Smooth muscle cell of the pulmonary artery (primary cell): ENCODE measurements at places on chromosomes 12 and 14. TPM values are rescaled to one million over a fixed set of nuclear protein-coding genes. Genes with fewer than 3 reads are reported as not detected.

SIX4 gene
- 10.9 and 14.8 TPM in 2 replicates for total RNA-seq

TAS2R7 gene
- total RNA-seq, result not detected in 2 replicates

COL2A1 gene
- total RNA-seq, result not detected in 2 replicates

NOS1 gene
- not detected in 2 replicates for total RNA-seq

KLRB1 gene
- not detected in 2 replicates for total RNA-seq

DAO gene
- not detected in 2 replicates for total RNA-seq

ARHGEF25 gene
- 31.5 and 31.7 TPM in 2 replicates for total RNA-seq

C3AR1 gene
- total RNA-seq, result 0.07 and 0.17 TPM in 2 replicates

PLEK2 gene
- 0.98 and 3.6 TPM in 2 replicates for total RNA-seq

TAS2R50 gene
- 2.9 and 6.5 TPM in 2 replicates for total RNA-seq

WNT5B gene
- 50.8 and 69.2 TPM in 2 replicates for total RNA-seq

RFX4 gene
- not detected in 2 replicates for total RNA-seq

OR11H7 gene
- total RNA-seq, result not detected in 2 replicates

KLHL42 gene
- total RNA-seq, result 32.2 and 35.6 TPM in 2 replicates

AREL1 gene
- total RNA-seq, result 33.2 and 38.1 TPM in 2 replicates

CMKLR1 gene
- total RNA-seq, result 2.9 and 5.4 TPM in 2 replicates
